AG09309 (cell line): ENCODE measurements at places on chromosomes 11 and 22.
A peak's percentile ranks its signal among the peaks of the same experiment; 100 is the strongest.

DNA sequence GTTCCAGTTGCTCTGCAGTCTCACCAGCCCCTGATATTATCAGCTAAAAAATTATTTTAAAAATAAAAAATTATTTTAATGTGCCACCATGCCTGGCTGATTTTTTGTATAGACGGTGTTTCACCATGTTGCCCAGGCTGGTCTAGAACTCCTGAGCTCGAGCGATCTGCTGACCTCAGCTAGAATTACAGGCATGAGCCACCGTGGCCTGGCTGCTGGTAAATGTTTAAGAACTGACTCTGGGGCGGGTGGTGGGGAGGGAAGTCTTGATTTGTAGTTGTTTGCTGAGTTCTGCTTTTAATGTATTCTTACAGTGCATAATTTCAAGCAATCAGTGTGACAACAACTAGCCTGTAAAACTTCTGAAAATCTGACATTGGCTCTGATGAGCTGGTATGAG is 120.9 kb upstream of the PLET1 start:
- DNase-seq, result no peak

GRCh38 chr11:103794262-103794661 is 242.2 kb upstream of the DDI1 start:
- DNase-seq, result peak; percentile 44

- DNase-seq, result no peak
Observed at GRCh38 chr11:102553835-102554282, 23.3 kb upstream of the MMP7 start.

DNA sequence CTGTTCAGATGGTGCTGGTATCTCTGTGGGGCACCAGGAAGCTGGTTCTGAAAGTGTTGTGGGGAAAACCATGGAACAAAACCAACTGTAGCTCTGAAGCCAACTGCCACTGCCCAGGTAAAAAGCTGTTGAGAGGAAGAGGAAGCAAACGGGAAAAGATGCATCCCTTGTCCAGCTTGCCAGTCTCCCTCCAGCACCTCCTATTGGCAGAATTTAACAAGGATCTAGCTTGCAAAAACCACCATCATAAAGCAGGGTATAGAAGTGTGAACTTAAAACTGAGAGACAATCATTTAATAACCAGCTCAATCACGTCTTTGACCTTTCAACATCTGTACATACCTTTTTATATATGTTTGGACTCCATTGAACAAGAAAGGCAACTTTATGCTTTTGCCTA is 4.5 kb downstream of the PATE1 start:
- DNase-seq, result no peak

- DNase-seq, result no peak
Observed at GRCh38 chr11:119339589-119340334, 921 bp downstream of the C1QTNF5 start.

- DNase-seq, result no peak
Observed at GRCh38 chr11:33538726-33539125, 161.9 kb downstream of the C11orf91 start.

GRCh38 chr11:36097219-36097650 is 153.4 kb downstream of the LDLRAD3 start:
- DNase-seq, result no peak

- DNase-seq, result peak; percentile 10
Observed at GRCh38 chr11:14075118-14076078, 112.9 kb downstream of the SPON1 start.

GRCh38 chr11:69512136-69512535 is 30.7 kb downstream of the LINC01488 start:
- DNase-seq, result no peak

DNA sequence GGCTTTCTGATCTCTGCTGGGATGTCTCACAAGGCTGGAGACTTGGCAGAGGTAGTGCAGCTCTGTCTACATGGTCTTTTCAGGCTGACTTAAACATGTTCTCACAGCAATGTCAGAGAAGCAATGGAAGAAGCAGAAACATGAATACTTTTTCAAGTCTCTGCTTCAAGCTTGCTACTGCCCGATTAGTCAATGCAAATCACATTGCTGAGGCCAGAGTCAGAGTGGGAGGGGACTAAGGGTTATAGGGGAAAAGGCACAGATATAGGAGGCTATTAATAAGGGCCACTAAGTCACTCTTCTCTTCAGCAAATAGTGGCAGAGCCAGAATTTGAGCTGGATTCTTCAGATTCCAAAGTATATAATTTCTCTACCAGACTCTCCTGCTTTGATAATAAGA is 390.5 kb downstream of the TMEM135 start:
- no peak for DNase-seq

DNA sequence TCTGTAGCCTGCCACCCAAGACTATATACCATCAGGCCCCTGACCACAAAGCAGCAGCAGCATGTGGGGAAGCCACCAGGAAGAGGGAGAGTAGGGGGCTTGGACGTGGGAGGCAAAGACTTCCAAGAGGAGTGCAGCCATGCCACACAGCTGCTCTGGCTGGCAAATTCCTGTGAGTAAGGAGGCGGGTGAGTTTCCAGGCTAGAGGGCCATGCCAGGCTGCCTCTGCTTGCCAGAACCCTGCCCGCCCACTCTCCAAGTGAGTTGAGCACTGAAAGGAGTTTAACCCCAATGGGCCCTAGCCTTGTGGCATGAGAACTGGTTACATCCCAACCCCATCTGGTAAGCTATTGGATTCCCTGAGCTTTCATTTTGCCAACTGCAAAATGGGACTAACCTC is 4.7 kb upstream of the DGAT2 start:
- DNase-seq, result no peak

DNA sequence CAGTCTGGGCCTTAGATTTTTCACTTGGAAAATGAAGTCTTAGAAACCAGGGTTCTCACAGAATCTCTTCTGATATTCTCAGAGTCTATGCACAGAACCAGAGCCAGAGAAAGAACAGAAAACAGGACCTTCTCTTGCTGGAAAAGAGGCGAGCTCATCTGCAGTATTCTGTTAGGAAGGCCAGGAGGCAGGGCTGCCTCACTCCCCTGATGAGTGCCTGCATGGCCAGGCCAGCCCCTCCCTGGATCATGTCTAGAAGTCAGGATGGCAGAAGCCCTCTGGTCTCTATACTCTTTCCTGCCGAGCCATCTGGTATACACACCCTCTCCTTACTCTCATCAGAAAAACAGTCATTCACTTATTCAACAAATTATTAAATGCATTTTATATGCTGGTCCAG is 723 bp downstream of the OR51M1 start:
- no peak for DNase-seq

- DNase-seq, result no peak
Observed at GRCh38 chr11:22699388-22699787, 33.0 kb downstream of the GAS2 start.

DNA sequence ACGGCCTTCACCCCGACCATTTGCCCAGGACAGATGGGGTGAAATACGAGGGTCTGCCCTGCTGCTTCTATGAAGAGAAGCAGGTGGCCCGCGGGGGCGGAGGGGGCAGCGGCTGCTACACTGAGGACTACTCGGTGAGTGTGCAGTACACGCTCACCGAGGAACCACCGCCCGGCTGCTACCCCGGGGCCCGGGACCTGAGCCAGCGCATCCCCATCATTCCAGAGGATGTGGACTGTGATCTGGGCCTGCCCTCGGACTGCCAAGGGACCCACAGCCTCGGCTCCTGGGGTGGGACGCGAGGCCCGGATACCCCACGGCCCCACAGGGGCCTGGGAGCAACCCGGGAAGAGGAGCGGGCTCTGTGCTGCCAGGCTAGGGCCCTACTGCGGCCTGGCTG is 11.2 kb downstream of the C22orf31 start:
- no peak for DNase-seq

GRCh38 chr11:134380785-134381184 is 31.3 kb downstream of the B3GAT1 start:
- no peak for DNase-seq

GRCh38 chr11:111798279-111798678 is 32.1 kb upstream of the PPP2R1B start:
- no peak for DNase-seq

DNA sequence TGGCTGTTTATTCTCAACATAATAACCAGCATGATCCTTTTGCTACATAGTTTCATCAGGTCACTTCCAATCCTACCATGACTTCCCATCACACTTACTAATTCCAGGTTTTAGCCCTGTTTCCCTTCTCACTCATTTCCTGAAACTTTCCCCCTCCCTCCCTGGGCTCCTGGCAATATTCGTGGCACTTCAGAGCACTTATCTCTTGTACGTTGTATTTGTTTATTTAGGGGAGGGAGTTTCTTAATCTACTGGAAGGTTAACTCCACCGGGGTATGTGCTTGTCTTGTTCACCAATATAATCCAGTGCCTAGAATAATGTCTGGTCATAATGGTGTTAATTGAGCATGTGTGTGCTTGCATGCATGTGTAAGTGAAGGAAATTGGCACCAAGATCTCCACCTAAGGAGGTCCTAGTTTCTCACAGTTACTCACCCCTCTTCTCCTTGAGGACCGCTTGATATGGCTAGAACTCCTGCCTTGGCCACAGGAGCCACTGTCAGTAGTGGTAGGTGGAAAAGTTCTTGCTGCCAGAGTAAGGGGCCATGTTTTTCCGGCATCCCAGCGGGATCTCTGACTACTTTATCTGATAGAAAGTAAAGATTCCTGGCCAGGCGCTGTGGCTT is 11.7 kb downstream of the EIF3L start:
- DNase-seq, result no peak

GRCh38 chr22:19841641-19842392 is 12.9 kb downstream of the GNB1L start:
- DNase-seq, result no peak

- no peak for DNase-seq
Observed at GRCh38 chr22:41951898-41952474, at the start of gene SMIM45. Gene SMIM45, plus strand, starts transcription at chr22:41952150.

GRCh38 chr11:126703662-126704061 is 296.9 kb downstream of the KIRREL3 start:
- no peak for DNase-seq

DNA sequence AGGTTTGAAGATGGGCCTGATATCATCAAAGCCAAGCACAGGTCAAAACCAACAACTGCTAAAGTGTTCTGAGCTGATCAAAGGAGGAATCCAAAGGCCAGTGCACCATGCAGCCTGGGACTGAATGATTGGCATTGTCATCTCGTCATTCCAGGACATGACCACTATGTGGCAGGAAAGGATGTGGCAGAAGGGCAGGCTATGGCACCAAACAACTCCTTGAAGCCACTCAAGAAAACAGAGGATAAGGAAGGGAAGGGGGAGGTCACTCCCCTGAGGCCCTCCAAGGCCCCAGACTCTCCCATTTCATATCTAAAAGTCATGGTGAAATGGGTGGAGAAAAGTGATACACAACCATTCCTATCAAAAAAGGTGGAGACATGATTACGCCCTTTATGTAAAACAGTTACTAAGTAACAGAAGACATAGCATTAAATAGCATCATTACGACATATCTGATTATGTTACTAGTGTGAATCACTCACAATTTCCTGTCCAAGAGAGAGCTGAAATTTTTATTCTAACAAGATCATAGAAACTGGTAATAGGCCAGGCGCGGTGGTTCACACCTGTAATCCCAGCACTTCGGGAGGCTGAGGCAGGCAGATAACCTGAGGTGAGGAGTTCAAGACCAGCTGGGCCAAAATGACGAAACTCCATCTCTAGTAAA is 49.3 kb downstream of the AHNAK start:
- DNase-seq, result no peak

GRCh38 chr11:75146711-75147110 is 4.2 kb upstream of the SLCO2B1 start:
- no peak for DNase-seq

DNA sequence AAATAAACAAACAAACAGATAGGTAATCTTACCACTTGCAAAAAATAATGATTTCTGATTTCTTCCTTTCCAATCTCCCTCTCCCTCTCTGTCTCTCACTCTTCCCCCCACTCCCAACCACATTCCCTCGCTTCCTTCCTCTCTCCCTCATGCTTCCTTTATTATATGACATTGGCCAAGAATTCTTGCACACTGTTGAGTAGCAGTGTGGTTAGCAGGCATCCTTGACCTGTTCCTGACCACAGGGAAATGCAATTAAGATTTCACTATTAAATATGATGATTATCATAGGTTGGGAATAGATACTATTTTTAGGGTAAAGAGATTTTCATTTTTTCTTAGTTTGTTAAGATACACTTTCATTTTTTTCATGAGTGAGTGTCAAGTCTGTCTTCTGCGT is 14.7 kb upstream of the PLAAT4 start:
- DNase-seq, result no peak

DNA sequence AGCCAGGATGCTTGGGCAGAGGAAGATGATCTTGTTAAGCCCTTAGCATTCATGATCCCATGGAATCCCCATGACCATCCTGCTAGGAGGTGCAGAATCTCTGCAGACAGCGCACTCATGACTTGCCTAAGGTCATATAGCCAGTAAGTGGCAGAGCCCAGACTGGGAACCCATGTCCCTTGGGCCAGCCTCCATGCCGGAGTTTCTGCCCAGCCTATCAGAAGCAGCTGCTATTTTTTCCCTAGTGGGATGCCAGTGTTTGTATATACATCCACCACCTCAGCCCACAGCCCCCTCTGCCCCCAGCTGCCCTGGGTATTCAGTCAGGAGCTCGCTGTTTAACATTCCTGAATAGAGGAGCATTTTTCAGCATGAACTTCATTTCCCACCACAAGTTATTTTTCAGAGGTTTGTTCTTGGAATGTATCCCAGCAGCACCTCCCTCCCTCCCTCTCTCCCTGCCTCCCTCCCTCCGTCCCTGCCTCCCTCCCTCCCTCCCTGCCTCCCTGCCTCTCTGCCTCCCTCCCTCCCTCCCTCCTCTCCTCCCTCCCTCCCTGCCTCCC is 34.4 kb upstream of the SUSD2 start:
- no peak for DNase-seq

GRCh38 chr11:47506795-47507562 is 46.0 kb downstream of the CELF1 start:
- peak; percentile 35 for DNase-seq

DNA sequence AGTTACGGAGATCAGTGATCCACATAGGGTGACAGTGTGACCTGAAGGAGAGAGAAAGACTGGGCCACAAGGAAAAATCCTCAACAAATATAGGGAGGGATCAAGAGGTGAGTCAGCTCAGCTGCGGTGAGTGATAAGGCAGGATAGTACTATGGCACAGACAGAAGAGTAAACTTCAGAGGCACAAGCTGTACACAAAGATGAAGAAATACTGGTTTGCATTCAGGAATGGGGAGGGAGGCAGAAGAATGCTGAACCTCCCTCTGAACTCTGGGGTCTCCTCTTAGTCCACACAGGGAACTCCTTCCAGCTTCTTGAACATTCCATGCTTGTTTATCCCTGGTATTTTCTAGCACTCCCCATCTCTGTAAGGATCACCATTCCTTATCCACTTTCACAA is 162.7 kb downstream of the BARX2 start:
- DNase-seq, result no peak
